ENCODE measurements at places on chromosomes 12 and 14. TPM values are rescaled to one million over a fixed set of nuclear protein-coding genes. Genes with fewer than 3 reads are reported as not detected.

- H3K4me3 ChIP-seq = no peak overlapping the region
- H3K36me3 ChIP-seq = no peaks in the 10 kb centered on the region
- no peaks in the 10 kb centered on the region for H3K27me3 ChIP-seq
- no peaks in the 10 kb centered on the region for H3K4me1 ChIP-seq
- DNase-seq = no peak
- no peak overlapping the region for H3K27ac ChIP-seq
These were observed 285.9 kb downstream of the TMTC2 start for GRCh38 chr12:82972624-82973023.

DNA sequence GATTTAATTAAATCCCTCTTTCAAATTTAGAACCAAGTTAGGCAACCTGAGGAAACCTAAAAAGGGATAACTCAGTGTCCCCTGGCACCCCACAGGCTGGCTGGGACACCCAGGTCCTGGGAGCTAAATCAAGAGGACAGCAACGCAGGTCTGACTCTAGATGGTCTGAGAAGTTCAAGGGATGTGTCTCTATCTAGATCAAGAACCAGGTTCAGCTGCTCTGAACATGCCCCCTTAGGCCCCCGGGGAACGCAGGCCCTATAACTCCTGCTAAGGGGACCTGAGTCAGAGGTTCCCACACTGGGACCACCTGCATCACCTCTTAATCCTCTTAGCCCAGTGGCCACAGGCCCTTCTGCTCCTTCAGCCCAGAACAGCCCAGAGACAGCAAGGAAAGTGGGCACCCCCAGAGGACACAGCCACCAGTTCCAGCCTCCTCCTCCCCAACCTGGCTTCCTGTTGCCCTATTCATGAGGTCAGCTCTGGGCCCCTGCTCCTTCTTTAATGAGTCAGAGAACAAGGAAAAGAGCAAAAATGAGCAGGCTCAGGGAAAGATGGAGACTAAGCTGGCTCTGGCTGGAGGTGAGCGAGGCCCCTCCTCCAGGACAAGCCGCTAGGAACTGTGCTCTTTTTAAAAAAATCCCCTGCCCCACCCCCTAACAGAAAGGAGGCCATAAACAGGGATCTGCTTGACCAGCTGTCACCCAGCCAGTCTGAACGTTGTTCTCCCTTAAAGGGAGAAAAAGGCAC, 10.8 kb downstream of the PITPNM2 start:
- no peak for DNase-seq
- no peaks in the 10 kb centered on the region for H3K27me3 ChIP-seq
- no peaks in the 10 kb centered on the region for H3K36me3 ChIP-seq

GRCh38 chr14:24725311-24725710, 91.3 kb upstream of the GZMB start:
- H3K36me3 ChIP-seq = no peaks in the 10 kb centered on the region
- H3K27ac ChIP-seq = no peak overlapping the region
- no peaks in the 10 kb centered on the region for H3K4me1 ChIP-seq
- no peaks in the 10 kb centered on the region for H3K27me3 ChIP-seq
- no peak for DNase-seq
- no peak overlapping the region for H3K4me3 ChIP-seq

DNA sequence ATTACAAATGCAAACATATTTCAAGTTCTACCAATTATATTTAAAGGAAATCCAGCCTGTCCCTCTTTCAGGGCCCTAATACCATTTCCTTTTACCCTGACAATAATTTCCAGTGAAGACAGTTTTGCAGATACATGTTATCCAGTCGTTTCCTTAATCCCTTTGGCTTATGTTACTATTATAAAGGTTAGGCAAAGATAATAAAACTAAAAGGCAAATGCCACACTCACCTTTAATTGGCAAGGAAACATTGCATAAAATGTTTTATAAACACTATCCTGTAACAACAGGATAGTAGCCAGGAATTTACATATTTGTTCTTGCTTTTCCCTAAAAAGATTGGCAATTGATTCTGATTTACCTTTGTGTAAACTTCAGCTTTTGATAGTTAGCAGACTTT, 168.7 kb downstream of the AEBP2 start:
- no peaks in the 10 kb centered on the region for H3K27me3 ChIP-seq
- no peak for DNase-seq
- H3K27ac ChIP-seq = no peak overlapping the region
- no peak overlapping the region for H3K4me3 ChIP-seq

DNA sequence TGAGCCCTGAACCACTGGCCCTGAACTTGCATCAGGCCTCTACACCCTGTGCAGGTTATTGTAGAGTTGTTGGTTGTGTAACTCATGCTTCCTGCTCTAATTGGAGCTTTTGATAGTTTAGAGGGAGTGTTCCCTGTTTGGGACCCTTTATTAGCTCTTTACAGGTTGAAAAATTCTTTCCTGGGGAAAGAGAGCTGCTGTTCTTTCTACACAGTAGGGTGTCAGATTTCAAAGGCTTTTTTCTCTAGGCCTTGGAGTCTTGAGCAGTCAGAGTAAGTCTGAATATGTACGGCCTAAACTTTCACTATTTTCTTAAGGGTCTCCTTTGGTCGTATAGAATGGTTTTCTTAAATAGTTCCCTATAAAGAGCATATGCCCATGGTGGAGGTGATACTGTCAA, 60.8 kb upstream of the NEDD1 start:
- H3K4me1 ChIP-seq = no peaks in the 10 kb centered on the region
- no peaks in the 10 kb centered on the region for H3K36me3 ChIP-seq
- H3K4me3 ChIP-seq = no peak overlapping the region
- no peaks in the 10 kb centered on the region for H3K27me3 ChIP-seq
- H3K27ac ChIP-seq = no peak overlapping the region
- DNase-seq = no peak

GRCh38 chr12:104974626-104975290, 11.4 kb upstream of the NOPCHAP1 start:
- no peak overlapping the region for H3K4me3 ChIP-seq
- DNase-seq = no peak
- no peaks in the 10 kb centered on the region for H3K27me3 ChIP-seq

LRCOL1 gene
- not detected for total RNA-seq
